ENCODE measurements at places on chromosomes 11 and 22.

DNA sequence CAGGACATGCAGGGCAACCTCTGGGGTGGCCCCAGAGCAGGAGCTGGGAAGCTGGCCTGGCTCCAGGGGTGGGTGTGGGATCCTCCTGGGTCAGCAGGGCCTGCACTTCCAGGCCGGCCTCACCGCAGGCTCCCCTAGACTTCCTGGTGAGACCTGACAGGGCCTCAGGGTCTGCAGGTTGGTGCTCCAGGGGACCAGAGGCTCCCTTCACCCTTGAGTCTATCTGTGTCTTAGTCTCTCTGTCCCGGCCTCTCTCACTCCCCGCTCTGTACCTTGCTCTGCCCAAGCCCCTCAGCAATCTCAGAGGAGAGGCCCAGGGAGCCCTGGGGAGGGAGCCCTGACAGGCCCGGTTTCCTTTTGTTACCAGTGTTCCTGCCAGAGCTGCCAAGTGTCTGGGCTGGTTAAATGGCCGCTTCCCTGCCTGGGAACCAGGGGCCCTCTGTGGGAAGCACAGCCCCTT lies 13.9 kb downstream of the CD82 start:
- DNase-seq, result no peak

DNA sequence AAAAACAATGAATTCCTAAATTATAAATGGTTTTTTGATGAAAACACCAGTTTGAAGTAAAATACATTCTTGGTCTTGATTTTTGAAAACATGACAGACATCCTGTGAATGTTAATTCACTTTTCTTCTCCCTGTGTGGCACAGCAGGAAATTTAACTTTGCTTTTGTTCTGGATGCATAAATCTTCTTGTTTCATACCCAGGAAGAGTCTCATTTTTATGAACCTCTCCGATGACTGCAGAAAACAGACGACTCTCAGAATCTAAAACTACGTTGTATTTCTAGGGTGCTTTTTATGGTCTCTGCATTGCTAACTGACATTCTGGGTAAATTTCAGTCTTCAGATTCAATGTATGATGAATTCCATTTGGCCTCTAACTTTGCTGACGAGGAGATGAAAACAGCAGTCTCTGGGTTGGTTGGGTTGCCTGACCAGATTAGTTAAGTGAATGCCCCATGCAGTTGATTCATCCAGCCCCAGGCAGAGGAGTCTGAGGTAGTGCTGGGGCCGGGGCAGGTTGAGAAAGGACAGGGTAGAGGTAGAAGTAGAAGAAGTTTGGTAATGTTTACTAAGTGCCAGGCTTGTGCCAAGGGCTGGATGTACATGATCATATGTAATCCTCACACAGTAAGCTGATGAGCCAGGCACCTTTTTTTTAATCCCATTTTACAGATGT lies 20.1 kb downstream of the TCP11L1 start:
- DNase-seq, result no peak

DNA sequence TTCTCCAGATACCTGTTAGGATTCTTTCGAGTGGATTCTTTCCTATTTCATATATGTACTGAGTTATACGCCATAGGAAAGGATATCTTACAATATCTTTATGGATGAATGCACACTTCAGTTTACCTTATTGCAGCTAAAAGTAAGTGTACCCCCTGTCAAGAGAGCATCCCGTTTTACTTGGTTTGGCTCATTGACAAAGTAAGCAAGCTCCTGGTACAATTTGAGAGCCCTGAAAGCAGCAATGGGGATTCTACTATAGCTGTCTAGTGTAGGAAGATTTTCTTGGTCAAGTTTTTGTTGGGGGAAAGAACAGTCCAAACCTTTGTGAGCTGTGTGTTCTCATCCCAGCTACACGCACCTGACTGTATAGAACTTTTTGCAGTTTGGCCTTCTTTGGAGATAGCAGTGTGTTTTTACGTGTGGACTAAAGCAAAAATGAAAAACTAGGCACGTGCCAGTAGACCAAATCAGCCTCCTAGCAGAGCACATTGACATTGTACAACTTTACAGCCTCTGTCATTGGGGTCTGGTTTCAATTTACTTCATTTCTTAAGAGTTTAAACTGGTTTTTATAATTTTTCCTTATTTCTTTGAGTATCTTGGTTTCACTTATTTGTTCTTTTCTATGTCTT lies 44.0 kb downstream of the PPP6R3 start:
- DNase-seq, result no peak

GRCh38 chr11:70496591-70497535 lies 98.5 kb downstream of the CTTN start:
- DNase-seq, result no peak

- DNase-seq, result no peak
These were observed 332.0 kb downstream of the TENM4 start for GRCh38 chr11:79108851-79109250.

GRCh38 chr11:103844327-103845215 lies 191.9 kb upstream of the DDI1 start:
- DNase-seq, result peak; percentile 37

DNA sequence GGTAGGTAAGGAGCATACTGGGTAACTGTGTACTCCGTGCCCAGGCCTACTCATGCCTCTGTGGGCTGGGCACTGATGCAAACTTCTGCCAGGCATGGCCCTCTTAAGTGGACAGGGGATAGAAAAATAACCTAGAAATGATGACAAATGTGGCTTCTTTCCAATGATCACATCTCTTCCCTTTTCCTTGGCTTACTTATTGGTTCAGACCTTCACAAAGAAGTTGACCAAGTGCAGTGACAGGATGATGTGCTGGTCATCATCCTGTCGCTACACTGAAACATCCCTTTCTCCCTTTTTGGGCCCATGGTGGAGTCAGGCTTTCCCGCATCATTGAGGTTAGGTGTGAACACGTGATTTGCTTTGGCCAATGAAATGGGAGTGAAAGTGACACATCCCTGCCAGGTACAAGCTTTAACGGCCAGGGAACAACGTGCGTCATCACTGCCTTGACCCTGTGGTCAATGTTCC lies 31.8 kb upstream of the APOBEC3A start:
- DNase-seq, result no peak

DNA sequence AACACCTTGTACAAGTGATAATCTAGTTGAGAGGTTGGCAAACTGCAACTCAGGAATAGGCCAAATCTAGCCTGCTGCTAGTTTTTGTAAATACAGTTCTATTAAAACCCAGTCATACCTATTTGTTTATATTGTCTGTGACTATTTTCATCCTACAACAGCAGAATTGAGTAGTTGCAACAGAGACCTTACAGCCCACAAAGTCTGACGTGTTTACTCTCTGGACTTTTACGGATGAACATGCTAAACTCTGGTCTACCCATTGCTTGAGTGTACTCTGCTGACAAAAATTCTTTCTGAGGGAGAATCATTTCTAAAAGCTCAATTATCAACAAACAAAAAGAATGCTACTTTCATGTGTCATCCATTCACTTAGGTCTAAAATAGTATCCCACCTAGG lies 287.0 kb downstream of the DYNC2H1 start:
- DNase-seq, result no peak

DNA sequence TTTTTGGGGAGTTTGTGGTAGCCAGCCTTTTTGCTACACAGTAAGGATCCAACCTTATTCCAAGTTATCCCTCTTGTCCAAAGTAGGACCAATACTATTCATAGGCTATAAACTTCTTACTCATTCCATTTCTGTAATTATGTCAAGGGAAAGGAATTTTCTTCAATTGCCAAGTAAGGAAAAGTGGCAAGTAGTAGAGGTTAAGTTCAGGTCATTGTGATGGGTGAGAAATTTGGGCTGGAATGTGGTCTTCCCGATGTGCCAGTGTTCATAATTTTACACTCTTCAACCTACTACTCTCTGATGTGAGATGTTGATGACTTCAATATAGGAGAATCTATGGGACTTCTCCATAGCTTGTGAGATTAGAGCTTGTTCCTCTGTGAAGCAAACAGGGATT lies 648.8 kb downstream of the METTL15 start:
- no peak for DNase-seq

DNA sequence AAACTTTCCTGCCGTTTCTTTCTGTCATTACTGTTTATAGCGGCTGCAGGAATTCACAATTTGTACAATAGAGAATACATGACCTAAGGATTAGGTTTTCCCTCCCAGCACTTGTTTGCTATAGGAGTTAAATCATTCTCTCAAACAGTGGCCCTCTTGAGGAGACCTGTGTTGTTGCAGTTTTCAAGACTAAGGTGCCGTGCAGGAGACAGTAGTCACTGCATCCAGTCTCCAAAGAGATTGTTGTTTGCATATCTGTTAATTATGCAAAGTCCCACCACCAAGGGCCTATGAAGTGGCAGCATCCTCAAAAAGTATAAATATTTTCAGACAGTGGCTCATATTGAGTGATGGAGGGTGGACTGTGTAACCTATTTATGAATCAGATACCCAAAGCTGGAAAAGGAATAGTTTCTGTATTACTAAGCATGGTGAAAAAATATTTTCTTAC lies 2.3 kb downstream of the PRSS23 start:
- DNase-seq, result peak; percentile 87

DNA sequence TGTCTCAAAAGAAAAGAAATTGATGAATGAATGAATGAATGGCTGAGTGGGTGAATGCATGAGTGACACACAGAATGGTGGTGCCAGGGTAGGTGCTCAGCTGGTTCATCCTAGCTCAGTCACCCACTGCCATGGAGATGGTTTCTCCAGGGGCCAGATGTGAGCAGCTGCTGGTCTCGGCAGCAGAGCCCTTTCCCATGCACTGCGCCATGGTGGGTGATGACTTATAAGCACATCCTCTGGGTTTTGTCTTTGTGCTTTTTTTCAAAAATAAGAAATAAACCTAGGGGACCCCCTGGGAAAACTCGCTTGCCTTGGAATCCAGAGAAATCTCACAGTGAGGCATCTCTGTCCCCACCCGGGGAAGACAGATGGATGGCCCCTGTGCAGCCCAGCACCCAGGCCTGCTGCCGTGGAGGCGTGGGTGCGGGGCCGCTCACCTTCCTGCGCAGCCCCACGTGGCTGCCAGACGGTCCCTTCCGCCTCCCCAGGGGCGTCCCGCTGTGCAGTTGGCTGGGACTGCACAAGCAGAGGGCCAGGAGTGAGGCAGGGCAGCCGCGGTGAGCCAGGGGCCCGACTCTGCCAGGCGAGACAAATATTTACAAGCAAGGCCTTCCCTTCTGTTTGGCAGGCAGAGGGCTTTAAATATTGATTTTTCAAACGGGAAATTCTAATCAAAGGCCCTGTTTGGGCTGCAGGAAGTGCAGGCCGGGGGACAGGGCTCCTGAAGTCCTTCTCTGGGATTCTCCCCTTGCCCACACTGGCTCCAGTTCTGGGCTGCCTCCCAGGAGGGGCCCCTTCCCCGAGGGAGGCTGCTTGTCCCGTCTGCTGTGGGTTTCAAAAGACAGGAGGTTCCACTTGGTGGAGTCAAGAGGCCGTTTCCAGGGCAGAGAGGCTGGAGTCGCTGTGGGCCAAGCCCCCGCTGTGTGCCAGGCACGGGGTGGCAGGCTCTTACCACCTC lies 24.3 kb downstream of the MPPED1 start:
- no peak for DNase-seq

Data from NCI-H526 treated with DMSO at 0.1 percent for 48 hours (cell line).